ENCODE measurements at places on chromosomes 11 and 22.

DNA sequence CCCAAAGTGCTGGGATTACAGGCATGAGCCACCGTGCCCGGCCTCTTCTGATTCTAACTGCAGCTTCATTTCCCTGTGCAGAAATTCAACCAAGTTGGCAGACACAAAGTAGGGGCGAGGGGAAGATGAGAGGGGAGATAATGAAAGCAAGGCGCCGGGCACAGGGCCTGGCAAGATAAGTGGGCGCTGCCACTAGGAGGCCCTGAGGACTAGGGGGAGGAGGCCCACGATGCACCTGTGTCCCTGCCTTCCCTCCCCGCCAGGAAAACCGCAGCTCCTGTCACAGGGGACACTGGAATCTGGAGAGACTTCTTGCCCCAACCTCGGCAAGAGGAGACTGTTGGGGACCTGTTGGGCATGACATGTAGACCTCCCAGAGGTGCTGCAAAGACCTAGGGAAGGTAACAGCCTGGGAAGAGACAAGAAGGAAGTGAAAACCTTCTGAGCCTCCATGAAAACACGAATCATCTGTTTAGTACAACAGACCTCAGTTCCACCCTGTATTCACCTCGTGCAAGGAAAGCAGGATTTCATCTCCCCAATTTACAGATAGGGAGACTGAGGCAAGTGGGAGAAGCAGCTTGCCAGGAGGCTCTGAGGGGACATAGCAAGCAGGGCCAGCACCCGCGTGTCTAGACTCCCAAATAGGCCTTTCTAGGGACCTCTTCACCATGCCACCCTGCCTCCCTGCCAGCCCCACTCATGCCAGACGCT, 3.1 kb upstream of the LGALS1 start:
- no peak for DNase-seq

DNA sequence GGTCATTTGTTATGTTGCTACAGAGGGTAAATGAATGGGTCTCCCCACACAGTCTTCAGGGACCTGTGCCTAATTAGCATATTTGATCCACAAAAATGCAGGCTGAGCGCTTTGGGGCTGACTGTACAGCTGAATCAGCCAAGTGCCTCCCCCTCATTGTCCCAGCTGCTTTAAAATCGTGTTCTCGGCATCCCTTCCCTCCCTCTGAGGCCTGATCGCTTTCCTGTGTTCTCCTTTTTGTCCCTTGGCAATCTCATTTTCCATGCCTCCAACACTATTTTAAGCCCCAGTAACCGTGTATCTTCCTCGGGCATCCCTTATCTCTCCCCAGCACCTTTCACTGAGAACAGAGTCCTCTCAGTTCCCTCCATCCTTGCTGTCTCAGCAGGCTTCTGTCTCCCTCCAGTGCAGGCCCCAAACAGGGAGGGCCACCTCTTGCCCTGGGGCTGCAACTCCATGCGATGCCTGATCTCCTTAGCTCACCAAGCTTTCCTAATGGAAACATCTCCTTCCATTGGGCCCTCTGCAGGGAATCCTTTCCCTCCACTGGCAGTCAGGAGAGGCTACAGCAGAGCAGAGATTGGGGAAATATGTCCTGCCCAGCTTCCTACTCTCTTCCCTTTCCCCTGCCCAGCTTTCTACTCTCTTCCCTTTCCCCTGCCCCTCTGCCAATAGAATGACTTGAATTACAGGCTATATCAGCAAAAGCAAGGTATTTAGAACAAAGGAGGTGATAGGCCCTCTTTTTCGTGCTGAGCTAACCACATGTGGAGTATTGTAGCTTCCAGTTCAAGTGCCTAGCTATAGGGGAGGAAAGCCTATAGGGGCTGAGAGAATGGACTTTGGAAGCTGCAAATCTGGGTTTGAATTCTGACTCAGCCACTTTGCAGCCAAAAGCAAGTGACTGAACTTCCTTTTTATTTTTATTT, 13.8 kb downstream of the UQCR10 start:
- peak; percentile 93 for DNase-seq

DNA sequence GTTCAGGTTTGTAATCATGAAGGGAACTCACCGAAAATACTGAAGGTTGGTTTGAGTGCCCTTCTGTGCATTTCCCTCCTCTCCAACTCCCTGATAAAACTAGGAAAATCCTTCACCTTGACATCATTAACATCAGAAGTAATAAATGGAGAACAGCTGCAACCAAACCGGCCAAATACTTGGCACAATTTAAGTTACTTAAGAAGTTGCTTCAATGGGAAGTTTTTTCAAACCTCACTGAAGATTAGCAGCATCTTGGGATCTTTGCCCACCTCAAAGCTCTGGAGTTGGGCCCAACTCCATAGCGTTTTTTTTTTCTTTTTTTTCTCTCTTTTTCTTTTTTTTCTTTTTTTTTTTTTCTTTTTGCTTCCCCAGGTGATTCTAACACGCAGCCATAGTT, 784.8 kb downstream of the KCNA4 start:
- peak; percentile 10 for DNase-seq

DNA sequence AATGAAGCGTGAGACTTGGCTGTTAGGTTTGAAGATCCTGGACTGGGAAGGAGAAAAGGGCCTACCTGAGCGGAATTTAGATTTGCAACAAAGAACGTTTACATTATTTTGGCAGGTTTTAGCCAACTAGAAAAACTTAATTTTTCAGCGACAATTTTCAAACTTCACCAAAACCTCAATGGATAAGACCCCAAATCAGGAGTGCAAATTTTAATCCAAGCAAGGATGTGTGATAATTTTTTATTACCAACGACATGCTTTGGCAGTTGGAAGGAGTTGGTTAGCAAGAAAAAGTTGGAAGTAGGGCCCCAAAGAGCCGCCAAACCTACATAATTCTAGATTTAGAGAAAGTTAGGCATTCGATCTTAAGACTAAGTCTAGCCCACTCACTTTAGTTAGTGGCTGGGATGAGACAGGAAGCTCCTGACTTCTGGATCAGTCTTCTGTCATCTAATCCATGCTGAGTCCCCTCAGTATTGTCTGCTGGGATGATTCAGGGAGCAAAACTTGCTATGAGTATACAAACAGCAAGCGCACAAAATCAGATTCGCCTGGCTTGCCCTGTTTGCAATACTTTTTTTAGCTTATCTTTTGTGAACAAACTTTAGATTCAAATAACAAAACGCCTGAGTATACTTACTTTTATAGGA, 787 bp upstream of the RDX start:
- DNase-seq: peak; percentile 50

- no peak for DNase-seq
Measured at GRCh38 chr22:33130473-33130872, 72.3 kb upstream of the SYN3 start.

DNA sequence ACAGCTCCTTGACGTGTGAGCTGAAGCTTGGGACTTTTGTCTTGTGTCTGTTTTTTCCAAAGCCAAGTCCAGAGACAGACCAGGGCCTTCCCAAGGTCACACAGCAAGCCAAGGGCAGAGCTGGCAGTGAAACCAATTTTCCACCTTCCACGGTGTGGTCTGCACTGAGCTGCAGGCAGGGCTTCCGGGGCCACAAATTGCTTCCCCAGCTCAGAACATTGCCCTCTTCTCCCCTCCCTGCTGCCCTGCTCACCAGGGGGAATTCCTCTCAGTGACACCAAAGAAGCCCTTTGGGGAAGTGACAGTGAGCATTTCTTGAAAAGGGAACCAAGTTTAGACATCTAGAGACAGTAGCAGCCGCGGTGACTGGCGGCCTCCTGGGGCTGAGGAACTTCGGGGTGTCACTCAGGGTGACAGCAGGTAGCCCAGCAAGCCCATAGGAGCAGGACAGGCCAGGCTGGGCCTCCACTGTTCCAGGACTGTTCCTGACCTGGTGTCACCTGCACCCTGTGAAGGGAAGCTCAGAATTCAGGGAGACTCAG, 9.2 kb downstream of the FXYD2 start:
- DNase-seq: no peak

DNA sequence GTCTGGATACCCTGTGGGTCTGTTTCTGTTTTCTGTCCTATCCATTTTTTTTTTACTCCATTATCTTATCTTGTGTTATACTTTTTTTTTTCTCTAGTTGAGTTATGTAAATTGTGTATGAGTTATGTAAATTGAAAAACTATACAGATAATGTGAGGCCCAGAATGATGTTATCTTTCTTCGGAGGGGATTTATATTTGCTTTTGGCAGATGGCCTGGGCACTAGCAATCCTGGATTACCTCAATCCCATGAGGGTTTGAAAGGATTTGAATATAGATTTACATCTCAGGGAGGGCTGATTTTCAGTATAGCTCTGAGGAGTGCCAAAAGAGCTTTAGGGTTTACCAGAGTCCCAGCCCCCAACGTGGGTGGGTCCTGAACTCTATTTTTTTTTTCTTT, 71.0 kb downstream of the CSTPP1 start:
- no peak for DNase-seq

DNA sequence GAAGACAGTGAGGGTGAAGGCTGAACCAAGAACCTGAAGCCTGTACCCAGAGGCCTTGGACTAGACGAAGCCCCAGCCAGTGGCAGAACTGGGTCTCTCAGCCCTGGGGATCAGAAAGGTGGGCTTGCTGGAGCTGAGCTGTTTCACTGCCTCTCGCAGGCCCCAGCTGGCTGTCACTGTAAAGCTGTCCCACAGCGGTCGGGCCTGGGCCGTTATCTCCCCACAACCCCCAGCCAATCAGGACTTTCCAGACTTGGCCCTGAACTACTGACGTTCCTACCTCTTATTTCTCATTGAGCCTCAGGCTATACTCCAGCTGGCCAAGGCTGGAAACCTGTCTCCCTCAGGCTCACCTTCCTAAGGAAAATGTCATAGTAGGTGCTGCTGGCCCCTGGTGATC, 4.1 kb downstream of the PPP1CA start:
- DNase-seq: no peak

DNA sequence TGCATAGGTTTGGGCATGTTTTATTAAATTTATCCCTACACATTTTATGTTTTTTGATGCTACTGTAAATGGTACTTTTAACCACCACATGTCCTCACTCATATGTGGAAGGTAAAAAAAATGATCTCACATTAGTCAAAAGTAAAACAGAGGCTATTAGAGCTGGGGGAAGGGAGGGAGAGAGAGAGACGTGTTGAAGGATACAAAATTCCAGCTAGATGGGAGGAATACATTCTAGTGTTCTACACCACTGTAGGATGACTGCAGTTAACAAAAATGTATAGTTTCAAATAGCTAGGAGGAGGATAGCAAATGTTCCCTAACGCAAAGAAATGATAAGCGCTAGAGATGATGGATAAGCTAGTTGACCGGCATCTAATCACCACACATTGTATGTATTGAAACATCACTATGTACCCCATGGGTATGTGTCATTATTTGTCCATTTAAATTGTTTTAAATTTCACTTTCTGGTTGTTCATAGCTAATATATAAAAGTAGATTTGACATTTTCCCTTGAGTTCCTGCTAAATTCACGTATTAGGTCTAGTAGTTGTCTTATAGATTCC, 9.9 kb upstream of the GNB1L start:
- DNase-seq: peak; percentile 68

DNA sequence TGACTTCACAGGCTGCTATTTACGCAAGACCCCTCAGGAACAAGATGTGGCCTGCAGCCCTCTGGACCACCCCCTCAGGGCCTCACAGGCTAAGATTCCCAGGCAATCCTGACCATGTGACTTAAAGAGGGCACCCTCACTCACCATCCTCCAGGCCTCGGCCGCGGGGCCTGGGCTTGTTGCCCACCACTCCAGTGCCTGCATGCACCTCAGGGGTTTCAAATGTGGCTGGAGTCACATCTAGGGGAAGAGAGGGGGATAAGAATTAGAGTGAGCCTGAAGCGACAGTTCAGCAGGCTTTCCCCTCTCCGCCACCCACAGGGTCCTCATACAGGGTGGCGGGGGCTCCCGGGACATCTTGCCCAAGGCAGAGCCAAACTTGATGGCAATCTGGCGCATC, 2.1 kb downstream of the ESS2 start:
- DNase-seq: no peak

- DNase-seq: peak; percentile 60
Measured at GRCh38 chr11:107041088-107041444, 22.8 kb upstream of the GUCY1A2 start.

GRCh38 chr11:33774736-33775466, 581 bp upstream of the FBXO3 start:
- no peak for DNase-seq

DNA sequence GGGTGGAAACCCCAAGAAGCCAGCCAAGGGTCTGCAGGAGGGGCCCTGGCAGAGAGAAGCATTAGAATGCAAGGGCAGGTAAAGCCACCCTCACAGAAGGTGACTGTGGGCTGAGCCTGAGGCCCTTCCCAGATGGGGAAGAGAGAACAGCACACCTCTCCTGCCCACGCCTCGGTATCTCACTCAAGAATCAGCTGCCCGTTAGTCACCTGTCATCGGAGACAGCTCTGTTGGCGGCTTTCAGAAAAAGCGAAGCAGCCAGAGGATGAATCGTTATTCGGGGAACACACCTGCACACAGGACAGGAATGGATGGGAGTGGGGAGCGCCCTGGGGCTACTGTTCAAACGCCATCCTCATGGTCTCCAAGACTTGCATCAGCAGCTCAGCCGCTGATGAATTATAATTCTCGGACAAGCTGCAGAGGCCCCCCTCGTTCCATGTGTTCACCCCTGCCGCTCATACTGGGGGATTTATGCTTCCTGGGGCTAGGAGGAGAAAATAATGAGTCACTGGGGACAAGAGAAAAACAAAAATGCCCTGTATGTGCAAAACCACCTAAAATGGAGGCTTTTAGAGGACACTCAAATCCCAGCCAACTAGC, 21.6 kb upstream of the TMA7B start:
- DNase-seq: no peak
